ENCODE measurements at places on chromosomes 13 and 19. TPM values are rescaled to one million over a fixed set of nuclear protein-coding genes. Genes with fewer than 3 reads are reported as not detected.

- DNase-seq, result no peak
These were observed 6.0 kb upstream of the SIGLEC12 start for GRCh38 chr19:51507640-51508058.

Gene SIAH3
- not detected for total RNA-seq

- no peak for DNase-seq
These were observed 78.9 kb downstream of the RXFP2 start for GRCh38 chr13:31818236-31818635.

Gene CEACAM20
- total RNA-seq, result not detected

Gene GNG8
- 5.2 TPM for total RNA-seq

DNA sequence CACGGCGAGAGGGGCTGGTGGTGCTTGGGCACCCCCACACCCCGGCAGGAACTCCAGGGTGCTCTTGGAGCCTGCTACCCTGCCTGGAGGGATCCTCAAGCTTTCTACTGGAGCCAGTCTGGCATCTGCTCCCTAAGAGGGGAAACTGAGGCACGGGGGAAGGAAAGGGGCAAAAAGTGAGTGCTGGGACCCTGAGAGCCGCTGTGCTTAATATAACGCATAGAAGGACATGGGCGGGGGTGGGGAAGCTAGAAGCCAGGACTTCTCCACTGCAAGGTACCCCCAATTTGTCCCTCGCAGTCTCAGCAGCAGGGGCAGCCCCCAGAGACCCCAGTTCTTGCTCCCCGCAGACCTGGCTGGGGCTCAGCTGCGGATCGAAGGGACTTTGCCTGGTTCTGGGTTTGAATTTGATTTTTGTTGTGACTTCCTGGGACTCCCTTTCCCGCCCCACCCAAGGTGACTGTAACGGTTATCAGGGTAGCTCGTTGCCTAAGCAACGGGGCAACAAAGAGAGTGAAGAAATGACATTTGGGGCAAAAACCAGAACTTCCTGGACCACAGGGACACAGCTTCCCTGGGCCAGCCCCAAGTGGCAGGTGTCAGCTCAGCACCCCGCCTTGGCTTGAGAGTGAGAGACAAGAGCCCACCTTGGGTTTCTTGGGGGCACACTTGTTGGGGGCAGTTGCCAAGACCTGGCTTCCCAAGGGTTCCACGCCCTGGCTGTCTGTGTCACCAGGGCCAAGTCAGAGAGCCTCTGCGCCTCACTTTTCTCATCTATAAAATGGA lies 638 bp downstream of the ADGRE5 start:
- peak; percentile 65 for DNase-seq

Gene NFIC
- 144 TPM for total RNA-seq

DNA sequence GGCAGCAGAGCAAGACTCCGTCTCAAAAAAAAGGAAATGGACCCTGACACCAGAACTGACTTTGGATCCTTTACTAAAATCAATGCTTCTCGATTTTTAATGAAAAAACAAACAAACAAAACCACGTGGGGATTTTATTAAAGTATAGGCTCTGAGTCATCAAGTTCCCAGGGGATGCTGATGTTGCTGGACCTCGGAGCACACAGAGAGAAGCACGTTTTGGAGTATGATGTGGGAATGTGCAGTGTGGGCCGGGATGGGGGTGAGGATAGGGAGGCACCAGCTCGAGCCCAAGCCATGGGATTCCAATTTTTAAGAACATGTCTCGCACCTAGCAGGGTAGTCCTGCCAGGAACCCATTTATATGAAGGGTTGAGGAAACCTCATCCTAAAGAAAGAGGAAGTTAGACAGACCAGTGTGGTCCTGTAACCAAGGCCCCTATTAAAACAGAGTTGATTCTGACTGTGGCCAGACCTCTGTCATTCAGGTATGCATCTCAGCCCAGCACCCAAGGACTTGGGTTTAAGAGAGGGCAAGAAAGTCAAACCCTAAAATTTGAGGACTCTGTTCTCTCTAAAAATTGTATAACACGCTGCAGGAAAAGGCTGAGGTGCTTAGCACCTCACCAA lies 6.4 kb downstream of the FLT1 start:
- DNase-seq, result no peak

DNA sequence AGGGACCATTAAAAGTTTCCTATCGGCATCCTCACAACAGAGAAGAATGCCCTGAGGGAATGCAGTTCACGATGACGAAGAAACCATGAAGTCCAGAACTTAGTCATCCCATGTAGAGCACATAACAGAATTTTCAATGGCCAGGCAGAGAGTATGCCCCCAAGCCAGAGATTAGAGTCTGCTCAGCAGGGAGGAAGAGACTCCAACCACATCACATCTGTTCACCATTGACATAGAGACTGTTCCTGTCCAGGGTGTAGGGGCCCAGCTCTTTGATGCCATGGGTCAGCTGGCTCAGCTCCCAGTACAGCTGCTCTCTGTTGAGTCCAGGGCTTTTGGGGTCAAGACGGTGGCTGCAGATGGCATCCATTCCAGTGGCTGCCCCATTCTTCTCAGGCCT lies 68.2 kb downstream of the MBD3L1 start:
- no peak for DNase-seq

Data from left cardiac atrium (tissue), 4 donors.